ENCODE measurements at places on chromosomes 12 and 14.

DNA sequence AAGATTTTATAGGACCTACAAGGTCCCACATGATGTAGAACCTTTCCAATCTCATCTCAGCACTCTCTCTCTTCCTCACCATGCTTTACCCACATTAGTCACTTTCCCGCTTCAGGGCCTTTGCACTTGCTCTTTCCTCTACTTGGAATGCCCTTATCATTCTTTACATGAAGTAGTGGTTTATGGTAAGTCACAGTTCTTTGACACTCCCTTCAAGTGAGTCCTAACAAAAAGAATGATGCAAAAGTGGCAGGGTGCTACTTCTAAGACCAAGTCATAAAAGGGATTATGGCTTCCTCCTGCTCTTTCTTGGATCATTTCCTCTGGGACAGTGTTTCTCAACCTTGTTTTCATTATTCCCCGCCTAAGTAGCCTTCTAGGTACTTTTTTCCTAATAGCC, 13.1 kb downstream of the TMBIM4 start:
- no peak for DNase-seq

- DNase-seq = peak; percentile 76
Observed at GRCh38 chr12:105523164-105524057, 192.9 kb downstream of the C12orf75 start.

- DNase-seq = no peak
Observed at GRCh38 chr12:27627123-27627852, 69.0 kb upstream of the REP15 start.

DNA sequence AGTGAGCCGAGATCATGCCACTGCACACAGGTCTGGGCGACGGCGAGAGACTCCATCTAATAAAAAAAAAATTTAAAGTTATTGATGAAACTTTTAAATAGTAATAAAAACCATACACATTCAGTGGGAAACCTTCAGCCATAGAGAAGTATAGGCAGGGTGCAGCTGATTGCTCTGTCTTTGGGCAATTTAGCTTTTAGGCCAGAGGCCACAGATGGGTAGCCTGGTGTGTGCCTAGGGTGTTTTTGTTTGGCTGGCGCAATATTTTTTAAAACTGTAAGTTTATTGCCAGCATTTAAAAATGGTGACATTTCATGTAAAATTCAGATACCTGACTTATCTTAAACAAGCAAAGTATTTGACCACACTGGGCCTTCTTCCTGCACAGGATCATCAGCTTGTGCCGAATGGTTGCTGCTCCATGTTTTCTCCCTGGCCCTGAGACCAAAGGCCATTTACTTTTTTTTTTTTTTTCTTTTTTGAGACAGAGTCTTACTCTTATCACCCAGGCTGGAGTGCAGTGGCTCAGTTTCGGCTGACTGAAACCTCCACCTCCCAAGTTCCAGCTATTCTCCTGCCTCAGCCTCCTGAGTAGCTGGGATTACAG, 16.2 kb downstream of the EXD2 start:
- DNase-seq = no peak

- DNase-seq = no peak
Observed at GRCh38 chr12:90502070-90502469, 452.9 kb downstream of the CCER1 start.

DNA sequence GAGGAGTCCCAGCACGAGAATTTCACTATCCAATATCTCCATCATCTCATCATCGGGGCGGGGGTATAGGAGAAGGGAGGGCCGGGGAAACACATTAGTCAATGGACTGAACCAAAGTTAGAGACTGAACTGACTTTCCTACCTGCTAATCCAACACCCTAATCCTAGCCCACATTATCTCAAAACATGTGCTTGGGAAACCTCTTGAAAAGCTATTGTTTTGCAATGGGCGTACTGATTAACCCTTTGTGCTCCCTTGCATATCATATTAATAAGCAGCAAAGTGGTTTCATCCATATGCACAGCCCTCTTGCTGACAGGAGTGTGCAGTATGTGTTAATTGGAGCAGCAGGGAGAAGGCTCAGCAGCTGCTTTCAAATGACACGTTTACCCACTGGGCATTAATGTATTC, 125.7 kb upstream of the GRIP1 start:
- no peak for DNase-seq

GRCh38 chr14:38302034-38302433, 46.1 kb upstream of the CLEC14A start:
- no peak for DNase-seq

DNA sequence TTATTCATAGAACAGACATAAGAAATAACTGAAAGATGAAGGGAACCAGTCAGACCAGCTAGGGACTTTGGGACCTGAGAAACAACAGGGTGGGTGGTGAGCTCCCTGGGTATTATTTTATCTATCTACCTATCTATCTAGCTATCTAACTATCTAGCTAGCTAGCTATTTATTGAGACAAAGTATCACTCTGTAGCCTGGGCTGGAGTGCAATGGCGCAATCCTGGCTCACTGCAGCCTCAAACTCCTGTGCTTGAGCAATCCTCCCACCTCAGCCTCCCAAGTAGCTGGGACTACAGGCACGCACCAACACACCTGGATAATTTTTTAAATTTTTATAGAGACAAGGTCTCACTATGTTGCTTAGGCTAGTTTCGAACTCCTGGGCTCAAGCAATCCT, 127.6 kb downstream of the DPF3 start:
- no peak for DNase-seq

DNA sequence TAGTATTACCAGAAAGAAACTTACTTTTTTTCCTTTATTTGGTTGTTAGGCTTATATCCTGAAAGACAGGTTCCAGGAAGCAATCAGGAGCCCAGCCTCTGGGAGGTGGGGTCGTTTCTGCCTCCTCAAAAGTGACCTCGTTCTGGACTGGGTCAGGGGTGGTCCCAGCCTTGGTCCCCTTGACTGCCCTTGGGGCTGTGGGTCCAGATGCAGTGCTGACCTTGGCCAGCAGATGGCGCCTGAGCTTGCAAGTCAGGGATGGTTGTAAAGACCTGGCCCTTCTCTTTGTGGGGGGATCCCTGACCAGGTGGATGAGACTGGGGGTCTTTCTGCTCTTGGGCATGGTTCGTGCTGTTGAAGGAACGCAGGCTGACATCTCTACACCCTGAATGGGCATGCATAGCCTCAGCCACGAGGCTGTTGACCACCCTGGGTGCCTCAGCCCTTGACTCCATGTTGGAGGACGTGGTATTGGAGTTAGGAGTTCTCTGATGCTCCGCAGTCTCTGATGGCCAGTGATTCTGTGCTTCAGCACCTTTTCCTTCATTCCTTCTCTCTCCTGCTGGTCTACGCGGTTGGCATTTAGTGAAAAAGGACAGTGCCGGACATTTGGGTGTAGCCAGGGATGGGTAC, 62.4 kb downstream of the ADCK1 start:
- no peak for DNase-seq

DNA sequence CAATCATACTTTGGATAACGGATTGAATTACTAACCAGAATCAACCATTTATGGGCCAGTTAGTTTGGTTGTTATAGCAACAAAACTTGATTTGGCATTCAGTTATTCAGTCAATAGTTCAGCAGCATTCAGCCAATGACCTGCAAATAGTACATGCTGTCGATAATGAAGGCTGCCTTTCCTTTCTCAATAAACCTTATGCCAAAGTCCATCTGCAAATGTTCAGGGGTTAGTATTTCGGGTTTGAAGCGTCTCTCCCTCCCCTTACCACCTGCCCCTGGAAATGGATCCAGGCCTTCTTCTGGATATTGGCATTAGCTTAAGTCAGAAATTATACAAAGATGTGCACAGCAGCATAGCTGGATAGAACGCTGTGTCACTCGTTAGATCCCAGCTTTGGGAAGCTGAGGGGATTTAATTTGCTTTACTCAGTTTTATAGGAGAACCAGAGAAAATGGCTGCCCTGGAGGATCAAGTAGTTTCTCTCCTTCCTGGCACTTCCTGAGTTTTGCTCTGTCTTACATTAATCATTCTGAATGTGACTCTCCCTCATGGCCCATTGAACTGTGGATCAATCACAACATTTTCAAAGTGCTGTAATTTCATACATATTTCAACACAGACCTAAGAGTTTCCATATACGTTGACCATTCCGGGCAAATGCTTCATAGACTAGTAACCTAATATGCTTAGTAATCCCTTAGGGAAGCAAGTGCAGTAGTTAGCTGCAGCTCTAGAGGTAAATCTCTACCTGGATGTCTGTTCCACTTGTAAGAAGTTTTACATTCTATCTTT, 46.7 kb upstream of the PTPRR start:
- no peak for DNase-seq

- no peak for DNase-seq
Observed at GRCh38 chr14:75320196-75320595, 41.6 kb downstream of the FOS start.

GRCh38 chr12:128763395-128763794, 60.4 kb downstream of the SLC15A4 start:
- DNase-seq = no peak

- no peak for DNase-seq
Observed at GRCh38 chr12:53735-54730, 12.5 kb upstream of the IQSEC3 start.

GRCh38 chr12:92466391-92467305, 236.1 kb upstream of the PLEKHG7 start:
- no peak for DNase-seq

- DNase-seq = no peak
Observed at GRCh38 chr14:106875503-106875902, 1349.1 kb downstream of the TMEM121 start.

DNA sequence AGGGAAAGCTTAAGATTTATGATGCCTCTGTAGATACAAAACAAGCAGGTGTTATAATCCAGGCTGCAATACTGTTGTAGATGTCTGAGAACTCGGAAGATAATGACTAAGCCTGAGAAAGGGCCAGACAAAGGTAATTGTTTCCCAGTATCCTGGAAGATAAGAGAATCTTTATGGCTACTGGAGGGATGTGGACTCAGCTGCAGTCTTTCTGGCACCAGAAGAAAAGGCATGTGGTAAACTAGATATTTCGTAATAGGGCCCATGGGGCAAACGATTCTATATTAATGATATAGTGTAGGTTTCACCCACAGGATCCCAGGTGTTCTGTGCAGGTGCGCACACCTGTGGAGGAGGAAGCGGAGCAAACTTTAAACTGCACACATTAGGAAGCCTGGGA, 9.2 kb upstream of the APOLD1 start:
- DNase-seq = no peak

- no peak for DNase-seq
Observed at GRCh38 chr12:31631809-31632208, 27.7 kb upstream of the ETFBKMT start.

GRCh38 chr12:7142056-7142644, 12.0 kb downstream of the CLSTN3 start:
- no peak for DNase-seq

GRCh38 chr14:99273766-99274345, 1.9 kb upstream of the BCL11B start:
- DNase-seq = no peak
